ENCODE measurements at places on chromosomes 4 and X.

DNA sequence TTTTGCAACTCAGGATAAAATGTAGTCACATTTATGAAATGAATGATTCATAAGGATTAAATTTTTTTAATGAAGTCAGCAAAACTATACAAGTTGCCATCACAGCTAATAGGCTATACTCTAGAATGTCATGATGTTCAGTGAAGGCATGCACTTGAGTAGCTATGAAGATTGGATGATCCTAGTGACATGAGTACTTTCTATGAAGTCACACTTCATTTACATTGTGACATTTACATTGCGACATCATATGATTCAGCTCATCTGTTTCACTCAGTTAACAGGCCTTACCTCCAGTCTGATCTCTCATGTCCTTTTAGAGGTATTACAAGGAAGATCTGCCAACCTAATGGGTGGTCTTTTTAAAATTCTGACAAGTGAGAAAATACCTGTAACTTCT lies 82.7 kb upstream of the FGF13 start:
- peak; percentile 20 for DNase-seq

DNA sequence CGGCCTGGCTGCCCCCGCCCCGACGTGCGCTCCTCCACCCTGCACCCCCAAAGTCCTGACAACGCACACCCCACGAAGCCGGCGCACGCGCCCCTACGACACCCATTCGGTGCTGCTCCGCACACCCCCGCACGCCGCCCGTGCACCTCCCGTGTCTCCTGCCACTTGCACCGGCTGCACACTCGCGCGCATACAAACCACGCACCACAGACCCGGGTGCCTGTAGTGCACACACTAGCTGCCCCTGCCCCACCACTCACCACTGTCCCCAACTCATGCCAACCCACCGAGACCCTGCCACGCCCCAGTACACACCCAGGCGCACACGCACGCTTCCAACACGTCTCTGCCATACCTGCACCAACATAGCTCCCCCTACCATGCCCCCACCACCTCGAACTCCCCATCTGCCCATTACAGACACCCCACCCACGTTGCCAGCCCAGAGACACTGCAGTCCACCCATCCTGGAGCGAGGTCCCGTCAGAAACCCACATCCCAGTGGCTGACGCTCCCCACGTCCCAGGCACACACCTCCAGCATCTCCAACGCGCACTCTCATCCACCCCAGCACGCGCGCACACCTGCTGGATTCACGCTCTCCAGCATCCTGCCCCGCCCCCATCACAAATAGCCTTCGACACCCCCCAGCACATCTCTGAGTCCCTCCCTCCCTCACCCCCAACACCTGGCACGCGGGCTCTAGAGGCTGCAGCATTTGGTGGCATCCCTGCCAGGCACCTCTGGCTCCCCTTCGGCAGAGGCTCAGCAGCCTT lies 4.2 kb upstream of the DUSP9 start:
- DNase-seq, result no peak

GRCh38 chrX:63511361-63511760 lies 160.2 kb upstream of the SPIN4 start:
- DNase-seq, result no peak

DNA sequence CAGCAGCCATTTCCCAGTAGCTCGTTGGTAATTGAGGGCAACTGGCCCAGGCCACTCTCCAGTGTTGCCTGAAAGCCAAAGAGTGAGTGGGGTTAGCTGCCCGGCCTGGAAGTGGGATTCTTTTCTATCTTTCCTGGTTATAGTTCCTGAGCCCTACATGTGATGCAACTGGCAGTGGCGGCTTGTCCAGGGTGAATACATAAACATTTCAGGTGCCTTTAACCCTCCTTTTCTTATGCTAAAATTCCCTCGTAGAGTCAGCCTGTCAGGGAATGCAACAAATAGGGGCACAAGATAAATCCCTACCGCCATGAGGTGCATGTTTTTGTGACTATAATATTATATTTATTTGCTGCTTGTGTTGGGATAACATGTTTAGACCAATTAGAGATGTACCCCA lies 13.4 kb upstream of the HERC5 start:
- no peak for DNase-seq

DNA sequence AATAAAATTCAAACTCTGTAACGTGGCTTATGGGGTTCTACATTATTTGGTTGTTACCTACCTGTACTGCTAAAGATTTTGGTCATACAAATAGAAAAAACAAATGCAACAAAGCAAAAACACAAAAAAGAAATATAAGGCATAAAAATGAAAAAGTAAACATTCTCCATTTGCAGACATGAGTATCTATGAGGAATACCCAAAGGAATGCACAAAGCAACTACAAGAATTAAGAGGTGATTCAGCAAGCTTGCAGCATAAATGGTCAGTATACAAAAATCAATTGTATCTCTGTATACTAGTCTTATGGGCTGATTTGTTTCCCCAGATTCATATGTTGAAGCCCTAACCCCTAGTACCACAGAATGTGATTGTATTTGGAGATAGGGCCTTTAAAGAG lies 3.6 kb upstream of the PDE5A start:
- no peak for DNase-seq

DNA sequence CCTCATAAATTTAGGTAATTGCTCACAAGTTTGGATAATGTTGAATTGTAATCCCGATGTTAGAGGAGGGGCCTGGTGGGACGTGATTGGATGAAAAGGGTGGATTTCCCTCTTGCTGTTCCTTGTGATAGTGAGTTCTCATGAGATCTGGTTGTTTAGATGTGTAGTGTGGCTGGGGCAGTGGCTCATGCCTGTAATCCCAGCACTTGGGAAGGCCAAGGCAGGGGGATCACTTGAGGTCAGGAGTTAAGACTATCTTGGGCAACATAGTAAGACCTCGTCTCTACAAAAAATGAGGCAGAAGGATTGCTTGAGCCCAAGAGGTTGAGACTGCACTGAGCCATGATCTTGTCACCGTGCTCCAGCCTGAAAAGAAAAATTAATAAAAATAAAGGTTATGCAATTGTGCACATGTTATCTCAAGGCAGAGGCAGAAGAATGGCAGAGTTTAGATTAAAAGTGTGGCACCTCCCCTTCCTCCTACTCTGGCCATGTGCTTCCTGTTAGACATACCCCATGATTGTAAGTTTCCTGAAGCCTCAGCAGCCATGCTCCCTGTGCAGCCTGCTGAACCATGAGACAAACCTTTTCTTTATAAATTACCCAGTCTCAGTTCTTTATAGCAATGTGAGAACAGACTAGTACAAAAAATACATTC lies 36.5 kb downstream of the ERVMER34-1 start:
- peak; percentile 54 for DNase-seq

DNA sequence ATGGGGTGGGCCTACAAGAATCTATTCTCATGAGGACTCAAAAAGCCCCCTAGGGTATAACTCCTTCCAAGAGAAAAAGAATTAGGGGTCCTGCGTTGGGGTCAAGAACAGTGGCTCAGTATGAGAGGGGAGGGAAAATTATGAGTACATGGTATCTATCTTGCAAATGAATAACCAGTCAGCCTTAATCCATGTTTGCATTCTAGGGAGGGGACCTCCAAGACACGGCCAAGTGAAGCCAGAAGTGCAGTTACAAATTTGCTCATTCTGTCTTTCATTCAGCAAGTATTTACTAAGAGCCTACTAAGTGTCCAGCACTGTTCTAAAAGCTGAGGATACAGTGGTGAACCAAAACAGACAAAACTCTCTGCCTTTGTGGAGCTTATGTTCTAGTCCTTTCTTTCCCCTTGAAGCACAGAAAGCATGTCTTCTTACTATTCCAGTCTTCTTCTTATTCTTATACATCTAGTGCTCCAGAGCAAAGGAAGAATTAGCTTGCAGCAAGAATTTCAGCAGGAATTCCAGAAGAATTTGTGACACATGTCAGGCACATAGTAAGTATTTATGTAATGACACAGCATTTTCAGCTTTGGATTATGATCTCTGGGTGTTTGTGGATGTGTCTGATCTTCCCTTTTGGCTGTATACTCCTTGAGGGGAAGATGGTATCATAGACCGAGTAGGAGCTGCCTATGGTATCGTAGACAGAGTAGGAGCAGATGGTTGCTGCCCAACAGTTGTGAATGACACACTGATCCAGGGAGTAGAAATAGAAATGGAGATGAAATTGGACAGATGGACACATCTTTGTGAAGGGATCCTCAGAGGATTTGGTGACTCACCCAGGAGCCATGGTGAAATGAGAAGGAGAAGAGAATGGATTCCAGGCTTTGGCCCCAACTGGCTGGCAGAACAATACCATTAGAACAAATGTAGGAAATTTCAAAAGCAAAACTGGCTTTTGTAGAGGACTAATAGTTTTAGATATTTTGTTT lies 75.9 kb downstream of the COQ2 start:
- no peak for DNase-seq

DNA sequence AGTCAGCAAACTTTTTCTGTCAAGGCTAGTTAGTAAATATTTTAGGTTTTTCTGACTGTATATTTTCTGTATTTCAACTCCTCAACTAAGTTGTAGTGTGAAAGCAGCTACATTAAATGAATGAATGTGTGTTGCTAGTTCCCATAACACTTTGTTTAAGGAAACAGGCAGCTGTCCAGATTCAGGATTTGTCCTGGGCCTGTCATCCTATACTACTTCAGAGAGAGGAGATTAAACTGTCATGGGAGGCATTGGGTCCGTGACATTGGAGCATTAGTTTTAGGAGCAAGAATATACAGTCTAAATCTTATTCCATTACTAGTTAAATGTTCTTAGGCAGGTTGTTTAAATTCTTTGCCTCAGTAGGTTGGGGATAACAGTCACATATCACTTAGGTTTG lies 516.0 kb downstream of the CCSER1 start:
- DNase-seq, result no peak

GRCh38 chr4:181792641-181793040 lies 450.6 kb upstream of the TENM3 start:
- no peak for DNase-seq

- DNase-seq, result peak; percentile 69
Observed at GRCh38 chr4:2009651-2010233, 968 bp upstream of the NELFA start.

GRCh38 chrX:101958139-101958538 lies 26.3 kb upstream of the ZMAT1 start:
- peak; percentile 0 for DNase-seq

- no peak for DNase-seq
Observed at GRCh38 chr4:25826074-25826752, 36.6 kb downstream of the SEL1L3 start.

- DNase-seq, result peak; percentile 50
Observed at GRCh38 chr4:2837110-2837903, 6.3 kb upstream of the ADD1 start.

DNA sequence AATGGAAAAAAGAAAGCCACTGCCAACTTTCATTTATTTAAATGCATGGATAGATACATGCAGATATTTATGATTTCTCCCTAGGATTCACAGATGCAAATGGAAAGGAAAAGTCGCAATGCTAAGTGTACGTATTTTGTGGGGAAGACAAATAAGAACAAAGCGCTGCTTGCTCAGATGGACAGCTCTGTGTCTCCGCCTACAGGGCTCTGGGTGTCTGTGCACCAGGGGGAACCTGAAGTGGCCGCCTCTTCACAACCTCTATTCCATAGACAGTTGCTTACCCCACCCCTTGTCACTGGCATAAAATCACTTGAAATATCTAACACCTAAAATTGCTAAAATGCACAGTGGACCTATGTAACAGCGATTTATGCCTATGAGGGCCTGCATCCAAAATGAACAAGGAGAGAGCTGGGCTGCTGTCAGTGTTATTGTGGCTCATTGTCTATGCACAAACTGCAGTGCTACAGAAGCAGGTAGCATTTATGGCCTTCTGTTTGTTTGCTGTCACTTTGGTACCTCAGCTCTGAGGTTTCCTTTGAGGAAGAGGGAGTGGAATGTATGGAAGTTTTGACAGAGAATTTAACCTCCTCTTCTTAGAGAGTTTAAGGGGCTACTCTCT lies 58.6 kb upstream of the PAGE1 start:
- peak; percentile 15 for DNase-seq

- no peak for DNase-seq
Observed at GRCh38 chr4:105950701-105951100, 55.4 kb downstream of the NPNT start.

GRCh38 chr4:171266671-171267070 lies 546.5 kb upstream of the GALNTL6 start:
- DNase-seq, result no peak

GRCh38 chr4:145531223-145531622 lies 49.6 kb downstream of the SMAD1 start:
- DNase-seq, result no peak

- no peak for DNase-seq
Observed at GRCh38 chr4:170776983-170777382, 687.2 kb upstream of the AADAT start.

DNA sequence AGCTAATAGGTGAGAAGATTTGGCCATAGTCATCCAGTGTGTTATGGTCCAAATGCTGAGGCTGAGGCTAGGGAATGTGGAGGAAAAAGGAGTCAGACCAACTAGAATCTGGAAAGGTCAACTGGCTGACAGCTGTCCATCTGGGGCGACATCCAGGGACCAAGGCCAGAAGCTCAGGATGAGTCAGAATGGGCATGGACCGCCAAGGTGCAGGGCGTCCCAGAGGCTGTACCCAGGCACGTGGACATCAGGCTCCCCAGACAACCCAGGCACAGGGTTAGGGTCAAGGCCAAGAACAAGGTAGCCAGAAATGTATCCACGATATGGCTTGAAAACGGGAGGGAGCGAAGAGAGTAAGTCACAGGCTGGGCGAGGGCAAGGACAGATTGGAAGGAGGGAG lies 26.1 kb upstream of the PTTG2 start:
- no peak for DNase-seq

DNA sequence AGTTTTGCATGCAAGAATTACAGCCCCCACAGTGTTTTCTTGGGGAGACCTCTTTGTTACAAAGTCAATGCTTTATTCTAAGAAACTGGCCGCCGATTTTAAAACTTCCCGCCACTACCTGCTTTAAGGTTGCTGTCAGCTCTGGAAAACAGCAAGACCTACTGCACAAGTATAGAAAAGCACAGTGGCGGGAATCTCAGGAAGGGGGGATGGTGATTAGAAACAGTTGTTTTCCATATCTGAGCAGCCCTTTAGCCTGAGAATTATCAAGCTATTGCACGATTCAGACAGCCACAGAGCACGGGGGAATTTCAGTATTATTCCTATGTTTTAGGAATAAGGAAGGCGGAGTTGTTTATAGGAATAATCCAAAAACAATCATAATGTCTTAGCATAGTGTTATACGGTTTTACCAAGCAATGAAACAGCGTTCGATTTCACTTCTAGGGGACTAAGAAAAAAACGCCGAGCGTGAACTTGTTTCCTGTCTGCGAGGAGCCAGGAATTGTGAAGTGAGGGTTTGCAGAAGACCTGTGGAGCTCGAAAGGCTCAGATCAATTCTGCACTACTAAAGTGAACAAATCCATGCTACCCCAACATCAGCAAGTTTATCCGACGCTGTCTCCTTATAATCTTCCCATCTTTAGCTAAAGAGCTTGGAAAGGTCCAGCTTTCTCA lies 81.3 kb downstream of the HMGN5 start:
- DNase-seq, result no peak

DNA sequence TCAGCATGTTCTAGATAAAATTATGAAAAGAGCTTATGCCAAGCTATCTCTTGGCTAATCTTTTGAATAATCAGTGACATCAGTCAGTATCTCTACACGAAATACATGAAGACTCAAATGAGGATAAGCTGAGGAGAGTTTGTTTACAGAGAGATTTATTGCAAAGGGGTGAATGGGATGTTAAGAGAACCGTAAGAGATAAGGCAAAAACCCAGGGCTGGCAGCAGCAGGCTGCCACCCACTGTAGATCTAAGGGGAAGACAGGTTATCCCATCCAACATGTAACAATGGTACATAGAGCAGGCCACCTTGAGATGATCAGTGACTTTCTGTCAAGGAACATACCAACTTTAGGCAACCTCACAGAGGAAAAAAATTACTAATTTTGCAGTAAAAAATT lies 432.1 kb upstream of the NR3C2 start:
- no peak for DNase-seq
